Osteoblast (primary cell): ENCODE measurements at places on chromosomes 1 and 21. TPM values are rescaled to one million over a fixed set of nuclear protein-coding genes. Genes with fewer than 3 reads are reported as not detected.
A peak's percentile ranks its signal among the peaks of the same experiment; 100 is the strongest.

- DNase-seq = no peak
These were observed 924 bp downstream of the EXTL2 start for GRCh38 chr1:100893718-100894117.

GRCh38 chr1:197521118-197521739, 253.2 kb downstream of the CRB1 start:
- peak; percentile 56 for DNase-seq

DNA sequence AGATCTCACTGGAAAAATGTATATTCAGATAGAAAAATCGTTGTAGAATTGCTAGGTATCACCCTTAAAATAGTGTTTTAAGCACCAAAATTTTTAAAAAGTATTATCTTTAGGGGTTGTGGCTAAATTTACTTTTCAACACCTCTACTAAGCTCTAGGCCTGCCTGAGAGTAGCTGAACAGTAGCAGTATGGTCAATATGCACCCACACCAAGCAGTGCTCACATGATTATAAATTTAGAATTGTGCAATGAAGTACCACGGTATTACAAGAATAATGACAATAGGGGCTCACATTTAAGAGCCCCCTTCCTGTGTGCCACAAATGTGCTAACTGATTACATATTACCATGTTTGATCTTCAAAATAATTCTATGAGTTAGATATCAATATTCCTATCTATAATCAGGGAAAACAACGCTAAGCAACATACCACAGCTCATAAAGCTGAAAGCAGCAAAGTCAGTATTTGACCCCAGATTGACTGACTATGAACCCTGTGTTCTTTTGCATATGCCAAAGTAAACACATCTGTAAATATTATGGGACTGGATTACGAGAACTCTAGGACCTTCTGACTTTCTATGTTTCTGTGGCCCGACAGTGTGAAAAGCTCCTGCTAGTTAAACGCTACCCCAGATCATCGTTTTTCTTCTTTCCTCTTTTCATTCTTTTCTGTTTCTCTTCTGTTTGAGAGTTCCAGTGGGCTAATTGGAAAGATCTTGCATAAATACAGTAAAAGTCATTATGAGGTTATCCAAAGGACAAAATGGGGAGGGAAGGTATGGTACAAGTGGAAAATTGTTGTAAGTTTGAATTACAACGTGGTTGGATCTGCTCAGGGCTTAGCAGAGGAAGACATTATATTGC, 201.1 kb upstream of the C1orf87 start:
- DNase-seq = no peak

SPATA45 gene
- not detected in 2 replicates for total RNA-seq

DNA sequence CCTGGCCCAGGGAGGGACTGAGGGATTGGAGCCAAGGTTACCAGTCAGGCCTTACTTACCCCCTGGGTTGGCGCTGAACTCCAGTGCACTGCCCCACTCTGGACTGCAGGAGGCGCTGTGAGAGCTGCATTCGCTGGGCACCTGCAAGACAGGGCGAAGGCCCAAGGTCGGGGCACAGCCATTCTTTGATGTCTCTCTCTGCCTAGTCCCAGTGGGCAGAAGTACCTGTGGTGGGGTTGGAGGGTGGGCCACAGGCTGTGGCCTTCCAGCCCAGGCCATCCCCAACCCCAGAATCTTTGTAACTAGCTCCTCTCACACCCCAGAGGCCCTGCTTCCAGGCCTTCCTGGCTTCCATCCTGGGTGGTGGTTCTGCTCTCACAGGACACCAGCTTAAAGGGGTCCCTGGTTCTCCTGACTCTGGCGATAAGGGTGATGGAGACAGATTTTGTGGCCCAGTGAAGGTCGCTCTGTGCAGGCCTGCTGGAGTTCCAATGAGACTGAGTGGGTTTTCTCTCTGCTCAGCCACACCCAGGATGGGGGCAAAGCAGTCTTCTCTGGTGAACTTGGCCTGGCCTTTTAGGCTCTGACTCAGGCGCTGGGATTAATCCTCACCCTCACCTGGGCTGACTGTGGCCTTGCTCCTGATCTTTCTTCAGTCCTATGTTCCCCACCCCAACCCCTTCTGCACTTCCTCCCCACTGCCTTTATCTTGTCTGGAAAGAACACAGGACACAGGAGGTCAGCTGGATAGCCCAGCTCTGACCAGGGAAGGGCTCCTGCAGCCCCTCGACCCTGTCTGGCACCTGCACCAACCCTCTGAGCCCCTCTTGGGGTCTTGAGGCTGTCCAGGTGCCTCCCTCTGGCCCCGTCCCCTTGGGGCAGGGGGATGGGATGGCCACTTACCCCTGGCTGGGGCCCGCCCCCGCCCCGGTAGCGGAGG, 954 bp downstream of the MYOG start:
- DNase-seq = peak; percentile 86

KIF26B gene
- 22.1 and 28.6 TPM in 2 replicates for total RNA-seq

GRCh38 chr1:18716785-18717678, 86.4 kb downstream of the PAX7 start:
- DNase-seq = no peak

- no peak for DNase-seq
These were observed 37.0 kb upstream of the FAM131C start for GRCh38 chr1:16110456-16110855.
